ENCODE measurements at places on chromosomes 5 and 9.

DNA sequence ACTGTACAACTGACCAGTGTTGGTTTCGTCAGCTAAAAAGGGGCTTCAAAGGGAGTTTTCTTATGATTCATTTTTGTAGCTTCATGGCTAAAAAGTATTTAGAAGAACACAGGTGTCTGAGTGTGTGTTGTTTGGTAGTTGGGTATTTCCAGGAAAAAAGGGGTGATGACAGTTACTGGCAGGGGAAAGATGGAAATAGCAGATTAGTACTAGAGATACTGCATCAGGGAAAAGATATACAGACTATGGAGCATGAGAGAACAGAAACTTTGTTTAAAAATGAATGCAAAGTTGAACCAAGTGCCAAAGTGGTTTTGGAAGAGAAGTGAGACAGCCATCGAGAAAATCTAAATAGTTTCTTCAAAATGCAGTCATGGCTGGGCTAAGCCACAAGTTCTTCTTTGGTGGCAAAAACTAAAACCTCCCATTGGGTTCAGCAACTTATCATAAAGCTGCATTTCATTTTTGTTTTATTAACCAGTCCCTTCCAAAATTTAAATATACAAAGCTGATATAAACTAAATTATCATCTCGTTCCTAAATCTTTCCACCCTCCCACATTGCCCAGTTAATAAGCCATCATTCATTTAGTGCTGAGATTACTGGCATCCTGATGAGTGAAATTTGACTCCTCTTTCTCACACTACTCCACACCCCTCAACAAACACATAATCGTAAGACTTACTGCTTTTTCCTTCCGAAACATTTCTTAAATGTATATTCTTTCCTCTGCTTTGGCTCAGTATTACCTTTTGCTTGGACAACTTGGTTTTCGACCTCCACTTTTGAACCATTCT lies 33.5 kb downstream of the ELL2 start:
- no peak for DNase-seq

DNA sequence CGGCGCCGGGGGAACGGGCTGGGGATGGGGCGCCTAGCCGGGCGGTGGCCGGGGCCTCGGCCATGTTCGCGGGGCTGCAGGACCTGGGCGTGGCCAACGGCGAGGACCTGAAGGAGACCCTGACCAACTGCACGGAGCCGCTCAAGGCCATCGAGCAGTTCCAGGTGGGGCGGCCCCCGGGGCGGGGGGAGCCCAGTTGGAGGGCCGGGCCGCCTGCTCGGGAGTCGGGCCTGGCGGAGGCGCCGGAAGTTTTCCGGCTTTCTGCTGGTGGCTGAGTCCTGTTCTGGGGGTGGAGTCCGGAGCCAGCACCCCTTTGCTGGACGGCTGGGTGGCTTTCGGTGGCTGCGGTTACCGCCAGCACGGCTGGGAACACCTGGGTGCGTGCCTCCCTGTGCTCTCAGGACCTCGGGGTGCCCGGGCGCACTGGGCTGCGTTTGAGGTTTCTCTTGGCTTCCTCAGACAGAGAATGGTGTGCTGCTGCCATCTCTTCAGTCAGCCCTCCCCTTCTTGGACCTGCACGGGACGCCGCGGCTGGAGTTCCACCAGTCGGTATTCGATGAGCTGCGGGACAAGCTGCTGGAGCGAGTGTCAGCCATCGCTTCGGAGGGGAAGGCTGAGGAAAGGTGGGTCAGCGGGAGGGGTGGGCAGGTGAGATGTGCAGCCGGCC lies 454 bp downstream of the NELFB start:
- no peak for DNase-seq

GRCh38 chr5:14438195-14438606 lies 143.4 kb upstream of the OTULINL start:
- DNase-seq = no peak

GRCh38 chr9:135885100-135885853 lies 22.1 kb downstream of the CAMSAP1 start:
- no peak for DNase-seq

DNA sequence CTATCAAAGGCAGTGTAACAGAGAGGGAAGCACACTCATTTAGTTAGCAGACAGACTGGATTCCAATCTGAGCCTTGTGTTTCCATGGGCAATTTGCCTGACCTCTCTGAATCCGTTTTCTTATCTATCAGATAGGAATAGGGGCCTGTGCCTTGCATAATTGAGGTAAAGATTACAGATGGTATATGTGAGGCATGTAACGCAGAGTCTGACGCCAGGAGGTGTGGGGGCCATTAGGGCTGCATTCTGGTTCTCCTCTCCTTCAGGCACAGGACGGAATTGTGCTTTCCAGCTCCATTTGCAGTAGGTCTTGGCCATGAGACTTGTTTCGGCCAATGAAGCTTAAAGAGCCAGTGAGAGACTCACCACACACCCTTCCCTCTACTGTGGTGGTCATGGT lies 97.6 kb downstream of the FRMD3 start:
- no peak for DNase-seq

- DNase-seq = no peak
Measured at GRCh38 chr9:80679916-80680315, 1009.4 kb downstream of the TLE1 start.

GRCh38 chr9:5799314-5799713 lies 33.6 kb downstream of the ERMP1 start:
- DNase-seq = no peak
